ENCODE measurements at places on chromosomes 3 and 15. TPM values are rescaled to one million over a fixed set of nuclear protein-coding genes. Genes with fewer than 3 reads are reported as not detected.

The PP2D1 gene
- total RNA-seq = not detected

DNA sequence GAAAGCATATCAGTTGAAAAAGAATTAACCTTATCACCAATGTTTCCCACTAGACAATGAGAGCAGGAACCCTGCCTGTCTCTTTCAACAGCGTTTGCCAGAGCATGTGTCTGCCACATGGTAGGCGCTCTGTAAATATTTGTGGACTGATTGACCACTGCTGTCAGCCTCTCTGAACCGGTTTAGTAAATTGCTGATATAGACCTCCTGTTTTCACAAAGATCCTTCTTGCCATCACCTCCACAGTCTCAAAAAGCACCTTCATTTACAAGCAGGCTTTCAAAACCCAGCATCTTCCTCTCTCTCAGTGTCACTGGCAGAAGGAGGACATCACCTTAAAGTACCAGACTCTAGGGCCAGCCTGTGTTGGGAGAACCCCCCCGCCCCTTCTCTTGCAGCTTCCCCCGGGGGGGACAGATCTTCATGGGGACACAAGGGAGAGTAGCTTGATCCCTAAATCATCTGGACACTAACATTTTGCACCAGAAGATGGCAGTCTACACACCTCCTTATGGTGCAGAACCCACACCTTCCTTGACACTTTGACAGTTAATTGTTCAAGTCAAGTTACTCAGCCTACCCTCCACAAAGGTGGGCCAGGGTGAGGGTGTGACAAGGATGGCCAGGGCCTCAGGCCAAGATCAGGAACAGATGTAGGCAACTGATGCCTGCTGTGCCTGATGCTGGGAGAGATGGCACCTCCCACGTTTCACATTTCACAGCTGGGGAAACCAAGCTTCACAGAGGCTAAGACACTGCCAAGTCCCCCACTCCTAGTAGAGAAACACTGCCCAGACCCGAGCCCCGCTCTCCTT lies 37.8 kb upstream of the USP3 start:
- peak; percentile 73 for DNase-seq

The EFCC1 gene
- not detected for total RNA-seq

- DNase-seq = peak; percentile 48
Measured at GRCh38 chr15:32861761-32862160, 144.0 kb downstream of the GREM1 start.

The CLSTN2 gene
- total RNA-seq = 50.7 TPM

GRCh38 chr15:68316061-68316804 lies 38.7 kb downstream of the FEM1B start:
- no peak for DNase-seq

GRCh38 chr3:57791245-57791644 lies 35.1 kb downstream of the SLMAP start:
- DNase-seq = no peak

The WDR76 gene
- 65.2 TPM for total RNA-seq

The ROPN1 gene
- total RNA-seq = not detected

DNA sequence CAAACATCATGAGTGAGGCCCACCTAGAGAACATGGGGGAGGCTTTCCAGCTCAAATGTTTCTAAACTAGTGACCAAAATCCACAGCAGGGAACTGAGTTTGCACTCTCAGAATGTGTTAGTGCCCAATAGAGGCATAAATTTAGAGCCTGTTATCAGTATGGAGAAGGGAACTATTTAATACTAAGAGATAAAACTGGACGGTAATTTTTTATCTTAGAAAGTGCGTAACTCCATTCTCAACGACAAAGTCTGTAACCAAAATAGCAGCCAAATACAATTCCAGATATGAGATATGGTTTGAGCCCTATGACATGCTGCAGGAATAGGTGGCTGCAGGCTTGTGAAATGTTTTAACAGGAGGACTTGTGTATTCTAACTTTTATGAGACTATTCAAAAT lies 3.5 kb downstream of the B3GALNT1 start:
- DNase-seq = no peak

The PLA1A gene
- not detected for total RNA-seq

- DNase-seq = peak; percentile 61
Measured at GRCh38 chr3:79161941-79162340, 605.9 kb downstream of the ROBO1 start.

All from A673 (cell line).